ENCODE measurements at places on chromosomes 16 and 17. TPM values are rescaled to one million over a fixed set of nuclear protein-coding genes. Genes with fewer than 3 reads are reported as not detected.
A peak's percentile ranks its signal among the peaks of the same experiment; 100 is the strongest.

DNA sequence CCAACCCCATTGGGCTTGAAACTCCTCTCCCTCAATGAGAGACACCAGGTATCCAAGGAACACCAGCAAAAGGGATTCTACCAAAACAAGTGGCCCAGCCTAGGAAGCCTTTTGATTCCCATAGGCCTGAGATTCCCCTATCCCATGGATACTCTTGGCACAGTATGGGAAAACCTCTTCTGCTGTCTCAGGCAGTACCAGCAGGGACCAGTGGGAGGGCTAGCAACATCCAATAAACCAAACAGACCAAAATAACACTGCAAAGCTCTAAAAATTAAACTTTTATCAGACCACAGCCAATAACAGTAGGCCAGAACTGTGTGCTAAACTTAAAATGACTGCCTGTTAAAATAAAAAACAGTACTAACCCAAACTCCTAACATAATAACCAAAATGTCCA, 153.9 kb upstream of the CES5A start:
- H3K27me3 ChIP-seq, result no peaks in the 10 kb centered on the region
- no peak overlapping the region for H3K4me3 ChIP-seq
- H3K36me3 ChIP-seq, result no peaks in the 10 kb centered on the region
- DNase-seq, result no peak
- H3K4me1 ChIP-seq, result no peaks in the 10 kb centered on the region

DNA sequence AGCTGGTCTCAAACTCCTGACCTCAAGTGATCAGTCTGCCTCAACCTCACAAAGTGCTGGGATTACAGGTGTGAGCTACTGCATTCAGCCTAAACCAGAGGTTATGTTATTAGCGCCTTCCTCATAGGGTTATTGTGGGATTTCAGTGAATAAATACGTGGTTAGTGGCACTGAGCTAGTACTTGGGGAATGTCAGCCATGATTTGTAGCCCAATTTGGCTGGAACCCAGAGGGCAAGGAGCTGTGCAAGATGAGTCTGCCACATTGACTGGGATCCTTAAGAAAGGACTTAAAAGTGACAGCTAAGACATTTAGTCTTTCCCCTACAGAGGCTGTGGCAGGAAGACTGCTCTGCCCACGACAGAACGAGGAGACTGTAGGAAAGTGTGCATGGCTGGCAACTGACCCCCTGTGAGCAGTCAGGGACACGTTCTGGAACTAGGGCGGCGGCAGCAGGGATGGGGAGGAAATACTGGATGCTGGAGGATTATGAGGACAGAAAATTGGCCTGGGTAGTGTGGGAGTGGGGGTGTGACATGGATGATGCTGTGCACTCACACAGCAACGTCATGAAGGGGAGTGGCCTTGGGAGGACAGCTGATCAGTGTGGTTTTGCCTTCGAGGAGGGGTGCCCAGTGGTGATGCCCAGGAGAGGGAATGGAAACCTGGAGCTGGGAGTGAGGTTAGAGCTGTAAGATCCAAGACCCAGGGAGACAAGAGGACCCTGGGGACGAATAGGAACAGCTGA, 14.6 kb downstream of the ATP5PD start:
- H3K4me3 ChIP-seq, result peak overlapping the region; percentile 30
- H3K4me1 ChIP-seq, result peaks cover 34% of the 10 kb centered on the region
- H3K27me3 ChIP-seq, result no peaks in the 10 kb centered on the region

- no peaks in the 10 kb centered on the region for H3K36me3 ChIP-seq
- no peak for DNase-seq
- H3K27ac ChIP-seq, result no peak overlapping the region
- H3K4me3 ChIP-seq, result no peak overlapping the region
- peaks cover 92% of the 10 kb centered on the region for H3K27me3 ChIP-seq
- peaks cover 13% of the 10 kb centered on the region for H3K4me1 ChIP-seq
Observed at GRCh38 chr16:89202422-89203215, 2.3 kb upstream of the SLC22A31 start.

The PPP1R9B gene
- 18.8 TPM for total RNA-seq

The GINS3 gene
- total RNA-seq, result 2.3 TPM

DNA sequence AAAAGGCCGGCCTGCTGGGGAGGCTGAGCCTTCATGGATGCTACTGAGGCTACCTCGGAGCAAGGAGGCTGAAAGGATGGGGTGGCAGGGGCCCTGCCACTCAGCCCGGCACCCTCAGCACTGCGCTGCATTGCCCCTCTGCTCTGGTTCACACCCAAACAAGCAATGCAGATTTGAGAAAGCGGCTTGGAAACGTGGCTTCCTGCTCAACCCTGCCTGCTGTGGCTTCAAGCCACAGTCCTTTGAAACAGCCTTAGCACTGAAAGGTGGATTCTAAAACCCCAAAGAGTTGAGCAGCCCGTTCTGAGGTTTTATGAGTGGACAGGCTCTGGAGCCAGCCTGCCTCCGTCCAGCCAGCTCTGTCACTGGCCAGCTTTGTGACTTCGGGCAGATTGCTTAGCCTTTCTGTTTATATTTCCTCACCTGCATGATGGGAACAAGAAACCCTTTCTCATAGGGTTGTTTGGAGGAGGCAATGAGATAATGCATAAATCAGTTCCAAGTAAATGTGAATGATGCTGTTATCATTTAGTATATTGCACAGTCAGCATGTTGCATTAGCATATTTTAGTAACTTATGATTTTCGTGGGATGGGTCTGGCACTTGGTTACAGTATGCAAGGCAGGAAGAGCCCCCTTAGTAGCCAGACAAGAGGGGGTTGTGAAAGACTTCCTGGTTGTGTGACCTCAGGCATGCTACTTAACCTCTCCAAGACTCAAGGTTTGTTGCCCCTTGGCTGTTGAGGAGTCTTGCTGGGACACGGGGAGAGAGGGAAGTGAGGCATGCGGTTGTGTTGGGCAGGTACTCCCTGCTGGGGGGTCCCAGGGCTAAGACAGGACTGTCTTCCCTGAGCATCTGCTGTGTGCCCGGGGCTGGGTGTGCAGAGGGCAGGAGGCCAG, 23.6 kb downstream of the CRISPLD2 start:
- no peak for DNase-seq
- H3K4me1 ChIP-seq, result peaks cover 48% of the 10 kb centered on the region
- peaks cover 36% of the 10 kb centered on the region for H3K36me3 ChIP-seq
- H3K4me3 ChIP-seq, result no peak overlapping the region
- no peaks in the 10 kb centered on the region for H3K27me3 ChIP-seq

The SPSB3 gene
- 74.8 TPM for total RNA-seq

DNA sequence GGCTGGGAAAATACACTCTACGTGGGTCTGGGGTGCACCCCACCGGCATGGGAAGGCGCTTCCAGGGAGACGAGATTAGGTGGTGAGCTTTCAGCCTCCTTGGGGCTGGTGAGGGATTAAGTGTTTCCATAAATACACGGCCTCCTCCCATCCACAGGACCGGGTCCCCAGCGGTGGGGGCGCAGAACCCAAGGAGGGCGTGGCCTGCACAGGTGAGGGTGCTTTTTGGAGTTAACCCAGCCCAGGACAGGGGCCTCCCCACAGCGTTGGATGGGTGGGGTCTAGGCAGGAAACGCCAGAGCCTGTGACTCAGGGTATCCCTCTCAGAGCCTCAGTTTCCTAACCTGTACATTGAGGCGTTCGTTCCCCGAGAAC, 1.1 kb downstream of the C16orf74 start:
- H3K4me1 ChIP-seq, result no peaks in the 10 kb centered on the region
- no peak overlapping the region for H3K27ac ChIP-seq
- H3K27me3 ChIP-seq, result peaks cover 3% of the 10 kb centered on the region
- no peak for DNase-seq
- peak overlapping the region; percentile 58 for H3K4me3 ChIP-seq

The RPRML gene
- total RNA-seq, result 1.4 TPM

The PRR29 gene
- total RNA-seq, result not detected

The NRN1L gene
- total RNA-seq, result not detected

- no peak overlapping the region for H3K4me3 ChIP-seq
- H3K27ac ChIP-seq, result no peak overlapping the region
- no peaks in the 10 kb centered on the region for H3K27me3 ChIP-seq
- H3K36me3 ChIP-seq, result no peaks in the 10 kb centered on the region
Observed at GRCh38 chr17:34658811-34659560, 79.6 kb downstream of the TMEM132E start.

The GH1 gene
- not detected for total RNA-seq

DNA sequence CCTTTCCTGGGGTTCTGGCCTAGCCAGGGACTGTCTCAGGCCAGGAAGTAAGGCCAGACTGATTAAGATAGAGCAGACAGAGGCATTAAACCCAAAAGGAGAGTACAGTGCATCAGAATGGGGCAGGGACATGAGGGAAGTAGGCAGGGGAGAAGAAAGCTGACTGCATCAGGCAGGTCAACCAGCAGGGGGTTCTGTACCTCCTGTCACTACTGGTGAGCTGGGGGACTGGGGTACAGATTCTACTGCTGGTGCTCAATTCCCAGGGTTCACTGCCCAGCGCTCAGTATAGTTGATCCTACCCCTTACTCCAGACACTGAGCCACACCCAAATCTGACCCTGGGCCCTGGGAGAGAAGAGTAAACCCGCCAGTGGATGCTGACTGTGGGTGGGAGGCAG, 12.9 kb upstream of the MTMR4 start:
- no peaks in the 10 kb centered on the region for H3K27me3 ChIP-seq
- DNase-seq, result no peak
- no peaks in the 10 kb centered on the region for H3K36me3 ChIP-seq
- H3K4me3 ChIP-seq, result no peak overlapping the region

GRCh38 chr17:72697602-72698146, 394.8 kb downstream of the SLC39A11 start:
- no peaks in the 10 kb centered on the region for H3K27me3 ChIP-seq
- H3K4me1 ChIP-seq, result no peaks in the 10 kb centered on the region
- H3K36me3 ChIP-seq, result no peaks in the 10 kb centered on the region
- H3K4me3 ChIP-seq, result no peak overlapping the region
- no peak overlapping the region for H3K27ac ChIP-seq
- DNase-seq, result no peak

DNA sequence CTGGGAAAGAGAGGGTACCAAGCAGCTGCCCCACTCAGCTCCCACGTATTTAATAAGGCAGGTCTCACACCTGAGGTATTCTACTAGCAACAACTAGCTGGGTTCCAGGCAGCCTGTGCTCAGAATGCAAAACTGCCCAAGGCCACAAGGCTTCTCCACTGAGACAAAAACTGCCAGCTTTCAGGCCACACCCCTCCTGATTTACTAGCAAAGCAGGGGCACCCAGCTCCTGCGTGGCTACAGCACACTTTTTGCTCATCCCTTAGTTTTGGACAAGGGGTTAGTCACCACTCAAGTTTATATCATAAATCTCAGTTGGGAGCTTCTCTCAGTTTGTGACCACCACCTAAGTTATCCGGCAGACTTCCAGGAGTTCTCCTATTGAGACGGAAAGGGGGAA, 494.6 kb downstream of the CDH11 start:
- H3K4me1 ChIP-seq, result no peaks in the 10 kb centered on the region
- H3K27me3 ChIP-seq, result no peaks in the 10 kb centered on the region
- no peak overlapping the region for H3K27ac ChIP-seq
- H3K4me3 ChIP-seq, result no peak overlapping the region
- H3K36me3 ChIP-seq, result no peaks in the 10 kb centered on the region
- DNase-seq, result no peak

The SRP68 gene
- 54.2 TPM for total RNA-seq

- DNase-seq, result no peak
- no peaks in the 10 kb centered on the region for H3K36me3 ChIP-seq
- H3K4me3 ChIP-seq, result no peak overlapping the region
- no peaks in the 10 kb centered on the region for H3K27me3 ChIP-seq
- H3K27ac ChIP-seq, result no peak overlapping the region
Observed at GRCh38 chr17:55822028-55822427, 71.2 kb downstream of the PCTP start.

DNA sequence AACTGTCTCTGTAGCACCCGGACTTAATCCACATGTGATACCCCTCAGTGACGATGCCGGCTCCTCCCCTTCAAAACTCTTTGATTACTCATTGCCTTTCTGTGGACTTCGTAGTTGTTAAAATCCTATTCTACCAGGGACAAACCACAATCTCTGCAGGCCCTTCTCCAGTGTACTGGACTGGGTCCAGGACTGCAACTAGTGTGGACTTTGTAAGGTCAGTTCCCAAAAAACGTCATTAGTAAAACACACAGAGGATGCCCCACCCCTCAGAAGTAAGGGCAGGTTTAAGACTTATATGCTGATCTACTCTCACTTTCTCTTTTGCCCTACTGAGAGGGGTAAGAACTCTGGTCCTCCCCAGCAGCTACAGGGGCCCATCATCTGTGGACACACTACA, 10.5 kb upstream of the NUDT7 start:
- H3K27ac ChIP-seq, result no peak overlapping the region
- H3K36me3 ChIP-seq, result no peaks in the 10 kb centered on the region
- H3K27me3 ChIP-seq, result no peaks in the 10 kb centered on the region
- no peak for DNase-seq

DNA sequence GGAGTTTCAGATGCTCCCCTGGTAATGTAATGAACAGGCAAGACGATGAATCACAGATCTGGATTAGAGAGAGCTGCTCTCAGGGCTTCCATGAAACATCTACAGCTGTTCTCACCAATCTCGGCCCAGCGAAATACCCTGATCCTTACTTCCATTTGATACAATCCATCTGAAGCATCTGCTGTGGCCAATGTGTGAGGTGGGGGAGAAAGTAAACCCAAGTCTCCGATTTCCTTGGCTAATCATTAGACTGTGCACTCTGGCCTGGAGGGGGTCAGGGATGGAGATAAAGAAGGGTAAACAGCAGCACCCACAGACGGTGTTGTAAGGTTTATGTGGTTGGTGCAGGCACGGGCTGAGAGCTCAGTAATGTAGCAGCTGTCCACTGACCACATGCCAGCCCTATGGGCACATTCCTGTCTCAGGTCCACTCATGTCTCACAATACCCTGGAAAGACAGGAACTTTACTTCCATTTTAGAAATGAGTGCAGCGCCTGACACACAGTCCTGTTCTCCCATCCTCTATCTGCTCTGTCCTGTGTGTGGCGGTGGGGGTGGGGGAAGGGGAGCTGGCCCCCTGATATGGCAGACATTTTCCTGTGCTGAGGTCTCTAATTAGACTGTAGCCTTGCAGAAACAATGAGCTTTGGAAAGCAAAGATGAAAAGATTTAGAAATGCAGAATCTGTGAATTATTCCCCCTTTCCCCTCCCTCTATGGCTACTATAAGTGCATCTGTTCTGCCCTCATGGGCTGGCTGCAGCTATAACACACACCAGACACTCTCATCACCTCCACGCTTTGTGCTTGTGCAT, 48.3 kb upstream of the ERN1 start:
- H3K27me3 ChIP-seq, result no peaks in the 10 kb centered on the region
- no peak for DNase-seq
- no peaks in the 10 kb centered on the region for H3K36me3 ChIP-seq
- no peak overlapping the region for H3K27ac ChIP-seq

DNA sequence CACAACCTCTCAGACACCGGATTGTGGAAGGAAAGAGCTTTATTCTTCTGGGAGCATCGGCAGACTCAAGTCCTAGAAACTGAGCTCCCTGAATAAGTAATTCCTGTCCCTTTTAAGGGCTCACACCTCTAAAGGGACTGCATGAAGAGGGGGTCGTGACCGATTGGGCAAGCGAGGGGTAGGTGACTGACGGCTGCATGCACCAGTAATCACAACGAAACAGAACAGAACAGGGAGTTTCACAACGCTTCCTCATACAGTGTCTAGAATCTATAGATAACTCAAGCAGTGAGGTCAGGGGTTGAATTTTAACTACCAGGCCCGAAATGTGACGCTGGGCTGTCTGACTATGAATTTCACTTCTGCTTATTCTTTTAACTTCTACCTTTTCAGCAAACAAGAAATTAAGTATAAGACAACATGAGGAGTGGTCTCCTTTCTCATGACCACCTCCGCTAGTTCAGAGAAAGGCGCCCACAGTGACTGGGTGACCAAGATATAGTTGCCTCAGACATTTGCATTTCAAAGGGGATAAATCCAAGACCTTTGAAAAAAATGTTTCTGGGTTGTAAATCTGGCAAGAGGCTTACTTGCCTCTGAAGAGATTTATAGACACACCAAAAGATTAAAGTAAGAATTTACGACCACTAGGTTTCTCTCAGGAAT, 88.4 kb upstream of the ATF7IP2 start:
- H3K36me3 ChIP-seq, result no peaks in the 10 kb centered on the region
- DNase-seq, result no peak
- H3K27me3 ChIP-seq, result no peaks in the 10 kb centered on the region
- no peak overlapping the region for H3K4me3 ChIP-seq
- no peak overlapping the region for H3K27ac ChIP-seq
- H3K4me1 ChIP-seq, result no peaks in the 10 kb centered on the region

All from sigmoid colon (tissue), 7 donors.